AG09319 (cell line): ENCODE measurements at places on chromosomes 4 and X.

DNA sequence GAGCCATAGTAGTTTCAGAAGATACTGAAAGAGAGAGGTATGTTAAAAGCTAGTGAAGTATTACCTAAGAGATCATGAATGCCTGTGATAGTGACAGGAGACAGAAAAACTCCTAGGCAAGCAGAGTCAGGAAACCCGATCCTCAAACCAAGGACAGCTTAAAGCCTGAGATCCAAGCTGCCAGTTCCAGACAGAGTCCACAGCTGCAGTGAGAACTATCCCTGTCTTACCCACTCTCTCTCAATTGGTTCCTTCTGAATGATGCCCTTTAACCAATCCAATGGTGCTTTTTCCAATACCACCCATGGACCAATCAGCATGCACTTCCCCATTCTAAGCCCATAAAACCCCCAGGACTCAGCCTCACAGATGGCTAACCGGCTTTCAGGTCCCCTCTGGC, 90.4 kb upstream of the PCDH10 start:
- DNase-seq: no peak

DNA sequence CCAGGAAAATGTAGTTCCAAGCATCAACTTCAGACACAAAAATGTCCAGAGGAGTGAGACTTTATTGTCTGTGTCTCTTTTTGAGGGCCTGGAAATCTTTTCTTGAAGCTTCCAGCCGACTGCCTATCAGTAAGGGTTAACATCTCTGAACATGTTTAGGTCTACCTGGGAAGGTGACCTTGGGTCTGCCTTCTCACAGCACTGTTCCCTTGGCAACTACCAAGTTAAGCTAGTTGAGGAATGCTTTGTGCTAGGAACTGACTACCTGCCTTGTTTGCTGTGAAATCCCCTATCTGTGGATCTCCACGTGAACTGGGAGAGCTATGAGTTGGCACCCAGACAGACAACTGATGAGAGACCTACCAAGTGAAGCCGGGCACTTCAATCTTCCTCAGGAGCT, 81.6 kb downstream of the PPEF2 start:
- no peak for DNase-seq

DNA sequence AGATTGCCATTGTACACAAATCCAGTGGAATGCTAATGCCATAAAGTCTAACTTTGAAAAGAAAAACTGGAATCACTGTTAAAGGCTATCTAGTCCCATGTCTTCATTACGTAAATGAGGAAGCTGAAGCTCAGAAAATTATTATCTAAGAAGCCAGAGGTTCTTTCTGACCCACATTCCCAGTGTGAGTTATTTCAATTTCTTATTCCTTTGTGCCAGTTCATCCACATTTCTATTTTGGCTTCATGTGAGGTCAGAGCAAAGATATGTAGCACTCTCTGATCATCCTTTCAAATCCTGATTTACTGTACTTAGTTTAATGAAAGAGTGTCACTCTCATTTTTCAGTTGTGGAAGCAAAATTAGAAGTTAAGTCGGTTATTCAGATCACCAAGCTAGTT, 24.6 kb upstream of the NWD2 start:
- DNase-seq: no peak

- DNase-seq: no peak
Measured at GRCh38 chr4:39453738-39454137, 5.0 kb downstream of the RPL9 start.

GRCh38 chr4:38621028-38621684, 42.8 kb upstream of the KLF3 start:
- peak; percentile 73 for DNase-seq

DNA sequence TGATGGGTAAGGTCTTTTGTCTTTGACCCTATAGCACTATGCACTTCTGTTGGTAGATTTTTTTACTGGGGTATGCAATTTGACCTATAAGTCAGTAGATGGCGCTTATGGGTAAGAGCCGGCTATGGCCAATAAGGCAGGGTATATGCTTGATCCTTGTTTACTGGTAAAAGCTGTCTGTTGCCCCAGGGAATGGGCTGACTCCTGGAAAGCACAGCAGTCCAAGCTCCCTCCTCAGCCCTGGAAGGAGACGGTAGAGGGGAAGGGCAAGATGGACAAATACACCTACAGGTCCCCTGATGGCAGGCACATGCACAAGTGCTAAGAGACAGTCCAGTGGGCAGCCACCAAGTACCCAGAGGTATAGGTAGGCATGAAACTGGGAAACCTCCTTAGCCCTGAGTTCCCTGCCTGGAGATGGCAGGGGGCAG, 63.7 kb downstream of the ADAMTS3 start:
- DNase-seq: peak; percentile 44
